Stimulated activated CD4-positive, alpha-beta T cell treated with anti-CD3 and anti-CD28 coated beads, TNF-alpha, amount 100 ng/mL, for 4 hours (primary cell): ENCODE measurements at places on chromosomes 7 and 10.

- DNase-seq: no peak
Observed at GRCh38 chr7:128948976-128949760, 11.4 kb downstream of the IRF5 start.

GRCh38 chr10:31011017-31011664, 20.5 kb downstream of the ZNF438 start:
- no peak for DNase-seq

GRCh38 chr10:61618388-61618961, 44.3 kb upstream of the CABCOCO1 start:
- DNase-seq: no peak

- no peak for DNase-seq
Observed at GRCh38 chr7:12765431-12766100, 78.1 kb downstream of the ARL4A start.

- no peak for DNase-seq
Observed at GRCh38 chr7:105877736-105878135, 1.3 kb upstream of the ATXN7L1 start.

GRCh38 chr10:58734116-58734515, 221.4 kb downstream of the BICC1 start:
- DNase-seq: no peak

GRCh38 chr7:66442385-66442784, 186.3 kb upstream of the KCTD7 start:
- DNase-seq: no peak

GRCh38 chr10:49300140-49300974, 1.4 kb downstream of the C10orf71 start:
- no peak for DNase-seq

- DNase-seq: no peak
Observed at GRCh38 chr7:30224511-30225062, 59.8 kb upstream of the ZNRF2 start.

DNA sequence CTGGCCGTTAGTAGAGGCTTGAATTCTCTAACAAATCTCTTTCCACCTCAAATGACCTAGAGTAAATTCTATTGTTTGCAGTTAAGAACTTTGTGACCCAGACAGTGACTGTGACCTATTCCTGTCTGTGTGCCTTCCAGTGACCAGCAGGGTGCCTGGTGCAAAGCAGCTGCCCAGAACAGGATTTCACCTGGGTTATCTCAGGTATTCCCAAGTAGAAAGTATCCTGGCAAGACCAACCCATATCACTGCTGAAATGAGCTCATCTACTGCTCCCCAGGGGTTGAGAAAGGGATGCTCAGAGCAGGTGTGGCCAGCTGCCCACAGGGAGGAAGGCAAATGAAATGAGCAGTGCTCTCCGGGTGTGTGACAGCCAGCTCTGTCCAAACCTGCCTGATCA, 2.1 kb upstream of the MSMB start:
- DNase-seq: no peak

- peak; percentile 14 for DNase-seq
Observed at GRCh38 chr10:103592186-103593021, 98.9 kb downstream of the NEURL1 start.

GRCh38 chr10:23535381-23535780, 96.5 kb downstream of the OTUD1 start:
- DNase-seq: no peak

DNA sequence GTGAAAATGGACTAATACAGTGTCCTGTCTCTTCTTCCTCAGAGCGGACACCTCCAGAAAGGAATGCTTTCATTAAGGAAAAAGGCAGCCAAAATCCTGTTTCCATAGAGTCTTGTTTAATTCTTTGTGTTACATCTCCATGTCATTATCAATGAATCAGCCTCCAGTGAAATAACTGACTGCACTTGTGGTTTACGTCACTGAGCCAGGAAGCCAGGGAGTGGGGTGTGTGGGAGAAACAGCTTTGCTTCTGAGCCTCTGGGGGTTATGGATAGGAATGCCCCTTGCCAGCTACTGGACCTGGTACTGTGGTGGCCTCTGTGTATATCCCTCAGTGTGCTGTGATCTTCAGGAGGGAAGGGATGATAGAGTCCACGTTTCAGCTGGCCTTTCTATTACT, 416.8 kb downstream of the GALNT17 start:
- DNase-seq: no peak

DNA sequence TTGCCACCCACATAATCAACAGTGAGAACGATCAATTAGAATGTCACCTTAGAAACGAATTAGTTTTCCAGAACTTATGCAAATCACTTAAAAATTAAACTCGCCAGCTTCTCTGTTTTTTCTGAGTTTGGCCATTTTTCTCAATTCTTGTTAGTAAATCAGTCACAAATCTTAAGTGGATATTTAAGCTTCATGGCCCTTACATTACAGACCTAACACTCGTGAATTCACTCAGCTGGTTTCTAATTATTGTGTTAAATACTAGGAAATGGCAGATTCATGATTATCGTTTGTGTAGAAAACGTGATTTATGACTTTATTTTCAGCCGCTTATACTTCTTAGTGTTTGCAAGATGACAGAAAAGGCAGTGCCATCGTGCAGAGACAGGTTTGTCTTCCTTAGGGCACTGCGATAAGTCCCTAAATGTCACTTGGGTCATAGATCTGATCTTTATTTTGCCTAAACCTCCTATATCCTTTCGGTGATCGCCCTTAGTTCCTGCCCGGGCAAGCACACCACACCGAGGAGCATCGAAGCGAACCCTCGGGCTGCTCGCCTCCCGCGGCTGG, 587 bp upstream of the CELF2 start:
- DNase-seq: no peak

DNA sequence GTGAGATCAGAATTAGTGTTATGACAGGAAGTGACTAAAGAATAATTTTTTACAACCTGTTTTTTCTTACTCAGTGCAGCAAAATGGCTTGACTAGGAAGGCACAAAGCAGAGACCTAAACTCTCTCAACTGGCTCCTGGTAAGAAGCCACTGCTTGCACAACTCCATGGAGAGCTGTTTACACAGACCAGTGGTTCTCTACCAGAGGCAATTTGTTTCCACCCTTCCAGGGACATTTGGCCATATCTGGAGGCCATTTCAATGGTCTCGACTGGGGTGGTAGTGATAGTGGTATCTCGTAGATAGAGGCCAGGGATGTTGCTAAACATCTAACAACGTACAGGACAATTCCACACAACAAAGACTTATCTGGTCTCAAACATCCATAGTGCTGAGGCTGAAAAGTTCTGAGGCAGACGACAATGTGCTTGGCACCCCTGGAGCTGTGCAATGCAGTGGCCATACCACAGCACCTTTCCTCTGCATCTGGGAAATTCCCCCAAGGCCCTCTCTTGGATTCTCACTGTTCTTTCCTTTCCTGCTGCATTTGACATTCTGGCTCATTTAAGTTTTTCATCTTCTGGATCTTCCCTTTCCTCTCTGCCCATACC, 105.4 kb upstream of the LAMB4 start:
- no peak for DNase-seq

DNA sequence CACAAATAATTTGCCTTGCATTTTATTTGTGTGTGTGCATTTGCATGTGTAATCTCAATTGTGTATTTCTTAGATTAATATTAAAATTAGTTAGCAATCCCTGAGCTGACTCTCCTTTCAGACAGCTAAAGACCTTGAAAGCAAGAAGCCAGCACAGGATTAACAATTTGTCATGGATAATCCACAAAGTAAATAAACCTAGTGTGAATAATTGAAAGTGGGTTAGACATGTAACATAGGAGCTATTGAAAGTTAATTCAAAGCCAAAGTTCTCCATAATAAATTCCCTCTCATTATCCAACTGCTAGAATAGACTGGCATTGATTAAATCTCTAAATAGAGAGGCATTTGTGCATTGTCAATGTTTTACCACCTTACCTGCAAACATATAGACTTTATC, 326.1 kb downstream of the PLXDC2 start:
- no peak for DNase-seq

DNA sequence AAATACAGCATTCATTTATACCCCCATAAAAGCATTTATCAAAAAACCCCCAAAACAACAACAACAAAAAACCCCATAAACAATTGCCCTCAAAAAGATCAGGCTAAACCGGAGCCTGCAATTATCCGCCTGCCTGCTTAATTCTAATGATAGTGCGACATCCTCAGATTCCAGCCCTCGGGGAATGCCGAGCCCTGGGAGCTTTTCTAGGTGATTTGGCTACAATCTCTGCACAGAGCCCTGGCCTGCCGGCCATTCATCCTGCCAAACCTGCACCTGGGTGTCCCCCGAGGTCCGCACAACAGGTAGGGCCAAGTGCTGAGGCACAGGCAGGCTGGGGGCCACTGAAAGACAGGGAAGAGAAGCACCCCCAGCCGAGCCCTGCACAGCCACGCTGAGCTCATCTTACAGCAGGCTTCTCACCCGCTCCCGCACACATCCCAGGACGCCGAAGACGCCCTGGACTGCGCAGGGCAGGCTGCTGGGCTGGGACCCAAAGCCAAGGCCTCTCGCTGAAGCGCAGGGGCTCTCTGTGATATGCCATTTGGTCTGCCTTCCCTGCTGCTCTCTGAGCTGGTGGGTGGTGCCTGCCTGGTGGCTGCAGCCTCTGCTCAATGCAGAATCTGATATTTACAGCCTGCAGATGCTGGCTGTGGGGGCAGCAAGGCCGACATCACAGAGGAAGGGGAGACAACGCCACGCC, 57.5 kb downstream of the CAMK2B start:
- no peak for DNase-seq

DNA sequence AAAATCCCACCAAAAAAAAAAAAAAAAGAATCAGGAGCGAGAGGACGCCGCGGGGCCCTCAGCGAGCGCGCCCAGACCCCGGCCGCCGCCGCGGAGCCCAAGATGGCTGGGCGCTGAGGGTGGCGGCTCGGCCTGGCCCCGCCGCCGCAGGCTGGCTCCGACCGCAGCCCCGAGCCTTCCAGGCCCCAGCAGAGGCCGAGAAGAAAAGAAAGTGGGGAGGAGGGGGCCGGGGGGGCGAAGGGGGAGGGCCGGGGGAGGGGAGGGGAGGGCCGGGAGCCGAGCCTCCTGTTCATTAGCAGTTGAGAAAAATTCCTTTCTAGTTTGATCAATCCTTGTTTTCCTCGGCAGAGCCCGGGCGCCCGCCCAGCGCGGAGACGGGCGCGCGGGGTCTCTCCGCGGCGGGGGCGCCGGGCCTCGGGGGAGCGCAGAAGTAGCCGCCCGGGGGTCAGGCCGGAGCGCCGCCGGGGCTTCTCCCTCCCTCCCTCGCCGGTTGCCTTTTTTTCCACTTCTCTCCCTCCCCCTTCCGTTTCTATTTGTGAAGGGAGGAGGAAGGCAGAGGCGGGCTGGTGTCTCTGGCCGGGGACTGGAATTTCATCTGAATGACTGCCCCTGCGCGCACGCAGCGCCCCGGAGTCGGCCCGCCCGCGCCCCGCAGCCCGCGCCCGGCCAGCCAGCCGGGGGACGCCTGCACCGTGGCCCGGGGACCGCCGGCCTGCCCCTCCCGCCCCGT, 778 bp upstream of the TRIM8 start:
- peak; percentile 53 for DNase-seq

GRCh38 chr10:104648421-104648820, 7.3 kb downstream of the SORCS3 start:
- no peak for DNase-seq

DNA sequence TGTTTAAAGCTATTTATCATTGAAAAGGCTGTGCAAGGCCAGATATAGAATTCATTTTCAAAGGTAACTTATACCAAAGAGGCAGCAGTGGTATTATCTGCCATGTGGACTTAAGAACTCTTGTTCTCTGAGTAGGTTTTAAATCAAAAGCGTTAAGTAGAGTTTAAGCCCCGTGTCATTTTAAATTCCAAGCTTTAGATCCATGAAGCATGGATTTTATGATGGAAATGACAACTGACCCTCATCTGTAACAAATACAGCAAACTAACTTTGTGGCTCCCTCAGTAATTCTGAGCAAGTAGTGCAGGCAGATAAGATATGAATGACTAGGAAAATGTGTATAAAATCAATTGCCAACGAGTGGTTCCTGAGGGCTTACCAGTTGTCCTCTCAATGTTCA, 247.0 kb downstream of the WDR11 start:
- no peak for DNase-seq

DNA sequence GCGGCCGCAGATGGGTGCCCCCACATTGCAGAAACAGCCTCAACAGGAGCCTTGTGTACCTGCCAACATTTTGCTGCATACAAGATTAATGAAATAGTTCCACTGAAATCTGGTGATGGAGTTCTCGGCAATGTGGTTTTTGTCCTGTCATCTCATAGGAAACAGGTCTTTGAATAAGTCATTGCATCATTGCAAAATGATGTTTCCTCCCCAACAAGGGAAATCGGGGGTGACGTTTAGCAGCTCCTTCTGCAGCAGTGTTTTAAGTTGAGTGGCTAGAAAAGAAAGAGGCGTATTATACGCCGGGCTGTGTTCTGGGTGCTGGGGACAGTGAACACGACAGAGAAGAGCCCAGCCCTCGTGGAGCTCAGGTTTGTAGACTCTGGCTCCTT, 177.0 kb downstream of the PRKAG2 start:
- DNase-seq: no peak

DNA sequence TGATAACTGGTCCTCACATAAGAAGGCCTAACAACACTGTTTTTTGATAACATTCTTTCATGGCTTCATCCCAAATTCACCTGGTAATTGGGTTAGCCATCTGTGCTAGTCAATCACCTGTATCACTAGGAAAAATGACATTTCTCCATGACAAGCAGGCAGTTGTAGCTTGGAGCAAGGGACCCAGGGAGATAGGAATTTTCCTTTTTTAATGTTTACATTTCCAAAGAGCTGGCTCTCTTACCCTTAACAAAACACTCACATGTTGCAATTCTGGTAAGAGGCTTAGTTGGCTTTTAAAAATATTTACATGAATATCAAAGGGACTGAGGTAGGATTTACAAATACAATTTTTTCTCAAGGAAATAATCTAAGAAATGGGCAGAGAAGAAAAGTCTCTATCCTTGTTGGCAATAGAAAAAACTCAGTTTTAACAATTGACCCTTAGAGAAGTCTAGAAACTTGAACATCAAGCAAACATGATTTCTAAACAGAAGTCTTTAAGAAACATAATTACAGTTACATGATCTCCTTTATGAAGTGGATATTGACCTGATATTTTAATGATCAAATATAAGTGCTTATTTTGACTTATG, 16.1 kb upstream of the AKR1C1 start:
- DNase-seq: no peak

- no peak for DNase-seq
Observed at GRCh38 chr10:92238586-92239098, 52.2 kb downstream of the CPEB3 start.

GRCh38 chr7:111708072-111708471, 145.8 kb upstream of the IMMP2L start:
- no peak for DNase-seq

DNA sequence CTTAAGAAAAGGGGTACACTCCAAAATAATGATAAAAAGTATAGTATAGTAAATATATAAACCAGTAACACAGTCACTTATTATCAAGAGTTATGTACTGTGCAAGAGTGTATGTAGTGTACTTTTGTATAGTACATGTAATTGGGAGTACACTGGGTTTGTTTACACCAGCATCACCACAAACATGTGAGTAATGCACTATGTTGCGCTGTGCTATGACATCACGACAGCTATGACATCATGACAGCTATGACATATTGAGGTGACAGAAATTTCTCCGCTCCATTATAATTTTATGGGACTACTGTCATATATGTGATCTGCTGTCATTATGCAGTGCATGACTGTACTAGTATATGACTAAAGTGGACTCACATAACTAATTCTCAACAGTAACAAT, 84.6 kb downstream of the KMT2C start:
- no peak for DNase-seq

GRCh38 chr10:126166797-126167196, 221.5 kb downstream of the ADAM12 start:
- no peak for DNase-seq
